RKO (cell line): ENCODE measurements at places on chromosomes 7 and 10.
A peak's percentile ranks its signal among the peaks of the same experiment; 100 is the strongest.

DNA sequence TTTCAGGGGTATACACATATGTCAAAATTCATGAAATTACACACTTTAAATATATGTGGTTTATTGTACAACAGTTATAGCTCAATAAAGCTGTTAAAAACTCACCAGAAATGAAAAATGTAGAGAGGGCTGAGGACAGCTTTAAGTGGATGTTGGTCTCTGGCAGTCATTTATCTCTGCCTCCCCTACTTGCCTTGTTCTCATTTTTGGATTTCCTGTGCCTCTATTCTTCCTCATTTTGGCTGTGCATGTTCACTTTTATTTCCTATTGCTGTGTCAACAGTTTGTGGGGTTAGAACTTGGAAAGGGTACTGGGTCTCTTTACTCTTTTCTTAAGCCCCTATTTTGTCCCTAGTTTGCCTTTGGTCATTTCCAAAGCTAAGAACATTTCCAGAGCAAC lies 18.6 kb upstream of the MEST start:
- DNase-seq = no peak

- DNase-seq = no peak
These were observed 11.5 kb downstream of the AQP1 start for GRCh38 chr7:30923009-30923773.

DNA sequence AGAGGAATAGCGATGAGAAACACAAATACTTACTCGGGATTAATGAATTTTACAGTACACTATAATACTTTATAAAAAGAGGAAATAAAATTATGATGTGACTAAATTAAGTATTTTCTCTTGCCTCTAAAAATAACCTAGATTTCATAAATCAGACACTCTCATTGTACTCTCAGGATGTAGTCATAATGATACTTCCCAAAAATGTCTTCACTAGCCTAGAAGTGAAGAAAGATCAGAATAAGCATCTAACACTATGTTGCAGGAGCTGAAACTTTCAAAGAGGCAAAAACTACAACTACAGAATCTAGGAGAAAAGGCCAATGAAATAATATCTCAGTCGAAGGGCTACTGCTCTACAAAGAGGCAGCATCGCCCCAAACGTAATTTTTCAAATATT lies 49.4 kb downstream of the DNAJC1 start:
- no peak for DNase-seq

DNA sequence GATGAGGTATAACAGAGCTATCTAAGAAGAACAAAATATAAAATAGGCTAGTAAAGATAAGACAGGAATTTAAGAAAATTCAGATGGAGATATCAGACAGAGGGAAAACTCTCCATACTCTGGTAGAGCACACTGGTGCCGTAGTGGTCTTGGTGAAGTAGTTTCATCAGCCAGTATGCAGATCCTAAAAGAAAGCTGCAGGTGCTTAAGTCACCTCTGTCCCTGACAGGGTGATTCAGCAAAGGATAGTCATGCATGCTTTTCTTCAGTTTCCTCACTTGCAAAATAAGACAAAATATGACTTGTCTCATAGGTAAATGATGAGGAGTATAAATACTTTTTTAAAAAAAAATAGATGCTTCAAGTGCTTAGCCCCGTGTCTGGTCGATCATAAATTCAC lies 794.9 kb downstream of the TNS3 start:
- no peak for DNase-seq

GRCh38 chr7:151186640-151187408 lies at the start of gene ASB10:
Gene ASB10, minus strand, starts transcription at chr7:151187250. Its CDS starts 120 bp downstream, at chr7:151187130.
- DNase-seq = no peak

- no peak for DNase-seq
These were observed 473.9 kb upstream of the FZD8 start for GRCh38 chr10:36116040-36116439.

- DNase-seq = no peak
These were observed 26.8 kb downstream of the ADD3 start for GRCh38 chr10:110034596-110034995.

DNA sequence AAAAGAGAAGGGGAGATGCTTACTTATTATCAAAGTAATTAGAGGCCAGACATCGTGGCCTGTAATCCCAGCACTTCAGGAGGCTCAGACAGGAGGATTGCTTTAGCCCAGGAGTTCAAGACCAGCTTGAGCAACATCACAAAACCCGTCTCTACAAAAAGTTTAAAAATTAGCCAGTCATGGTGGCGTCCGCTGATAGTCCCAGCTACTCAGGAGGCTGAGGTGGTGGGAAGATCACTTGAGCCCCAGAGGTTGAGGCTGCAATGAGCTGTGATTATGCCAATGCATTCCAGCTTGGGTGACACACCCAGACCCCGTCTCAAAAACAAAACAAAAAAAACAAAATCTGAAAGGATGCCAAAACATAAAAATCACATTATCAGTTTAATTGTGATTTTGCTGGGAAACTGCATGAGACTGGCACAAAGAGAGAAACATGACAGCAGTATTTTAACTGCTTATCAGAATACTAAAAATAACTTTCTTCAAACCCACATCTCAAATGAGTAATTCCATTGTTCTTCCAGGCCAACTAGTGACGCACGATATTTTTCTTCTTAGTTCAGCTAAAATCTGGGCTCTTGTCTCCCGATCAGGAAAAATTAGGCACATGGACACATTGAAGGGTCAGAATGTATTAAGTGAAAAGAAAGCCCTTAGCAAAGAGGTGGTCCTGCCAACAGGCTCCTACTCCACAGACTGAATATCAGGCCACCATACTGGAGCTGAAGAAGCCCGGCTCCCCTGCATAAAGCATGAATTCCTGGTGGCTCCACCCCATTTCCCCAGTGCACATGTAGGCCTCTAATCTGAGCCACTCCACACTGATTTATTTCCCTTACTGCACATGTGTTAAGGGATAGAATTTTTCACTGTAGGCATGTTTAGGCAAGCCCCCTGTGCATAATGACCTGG lies 9.6 kb upstream of the CCM2 start:
- DNase-seq = no peak

GRCh38 chr10:131722121-131722520 lies 178.7 kb upstream of the PPP2R2D start:
- no peak for DNase-seq

- DNase-seq = no peak
These were observed 139.0 kb upstream of the FZD8 start for GRCh38 chr10:35780970-35781642.

GRCh38 chr7:20597339-20597738 lies 18.1 kb upstream of the ABCB5 start:
- DNase-seq = no peak

GRCh38 chr7:41005374-41005901 lies 697.5 kb downstream of the INHBA start:
- DNase-seq = no peak

- peak; percentile 56 for DNase-seq
These were observed 50.9 kb downstream of the TPK1 start for GRCh38 chr7:144784943-144785342.

DNA sequence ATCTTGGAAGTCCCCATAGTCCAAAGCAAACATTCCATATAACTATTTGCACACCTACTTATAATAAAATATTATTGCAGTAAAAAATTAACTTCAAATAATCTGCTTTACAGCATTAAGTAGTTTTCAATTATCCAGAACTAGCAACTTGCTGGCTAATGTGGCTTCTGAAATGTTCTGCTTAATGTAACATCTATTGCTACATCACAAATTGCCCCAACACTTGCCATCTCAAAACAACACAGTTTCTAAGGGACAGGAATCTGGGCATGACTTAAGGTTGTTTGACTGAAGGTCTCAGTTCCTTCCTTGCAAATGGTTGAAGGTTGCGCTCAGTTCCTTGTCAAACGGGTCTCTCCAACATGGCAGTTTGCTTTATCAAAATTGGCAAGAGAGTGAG lies 378.5 kb upstream of the SEMA3C start:
- no peak for DNase-seq

DNA sequence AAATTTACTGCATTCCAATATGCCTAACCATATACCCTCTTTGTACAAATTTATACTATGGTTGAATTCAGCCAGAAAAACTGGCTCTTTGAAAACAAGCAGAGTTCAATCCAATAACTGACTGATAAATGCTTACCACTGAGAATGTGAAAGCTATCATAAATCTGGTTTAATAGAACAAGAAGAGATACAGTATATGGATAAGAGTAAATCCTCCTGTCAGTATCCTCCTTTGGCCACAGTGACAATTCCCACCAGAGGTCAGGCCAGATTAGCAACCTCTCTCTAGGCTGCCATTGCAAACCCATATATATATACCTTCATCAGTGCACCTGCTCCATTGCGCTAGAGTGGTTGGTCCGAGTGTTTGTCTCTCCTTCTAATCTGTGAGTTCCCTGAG lies 647.2 kb downstream of the GRM8 start:
- no peak for DNase-seq

DNA sequence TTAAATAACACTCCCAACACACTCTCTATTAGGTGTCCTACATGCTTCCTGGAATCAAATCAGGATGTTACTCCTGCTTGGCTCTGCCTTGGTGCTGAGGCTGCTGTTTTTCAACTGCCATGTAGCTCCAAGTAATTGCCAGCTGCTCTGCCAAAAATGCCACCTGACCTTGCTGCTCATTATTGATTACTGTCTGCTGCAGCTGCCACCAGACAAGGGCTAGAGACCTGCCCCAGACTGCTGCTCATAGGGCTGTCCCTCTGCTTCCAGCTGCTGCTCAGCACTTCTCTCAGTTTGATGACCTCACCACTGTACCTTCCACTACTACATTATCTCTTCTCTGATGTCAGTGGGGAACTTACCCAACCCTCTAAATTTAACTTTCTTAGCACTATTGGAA lies 102.5 kb downstream of the PCLO start:
- no peak for DNase-seq

DNA sequence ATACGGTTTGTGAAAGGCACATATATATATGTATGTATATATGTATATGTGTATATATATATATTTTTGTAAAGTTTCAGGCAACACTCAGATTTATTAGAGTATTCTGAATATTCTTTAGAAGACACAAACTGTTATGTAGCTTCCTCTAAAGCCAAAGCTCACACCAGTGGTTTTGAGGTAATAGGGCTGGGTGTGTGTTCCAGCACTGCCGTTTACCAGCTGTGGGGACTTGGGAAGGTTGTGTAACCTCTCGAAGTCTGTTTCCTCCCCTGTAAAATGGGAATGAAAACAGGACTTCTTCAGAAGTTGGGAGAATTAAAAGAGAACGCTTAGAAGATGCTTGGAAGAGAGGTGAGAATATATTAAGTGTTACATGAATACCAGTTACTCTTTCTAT lies 94.8 kb downstream of the PRPF18 start:
- no peak for DNase-seq

DNA sequence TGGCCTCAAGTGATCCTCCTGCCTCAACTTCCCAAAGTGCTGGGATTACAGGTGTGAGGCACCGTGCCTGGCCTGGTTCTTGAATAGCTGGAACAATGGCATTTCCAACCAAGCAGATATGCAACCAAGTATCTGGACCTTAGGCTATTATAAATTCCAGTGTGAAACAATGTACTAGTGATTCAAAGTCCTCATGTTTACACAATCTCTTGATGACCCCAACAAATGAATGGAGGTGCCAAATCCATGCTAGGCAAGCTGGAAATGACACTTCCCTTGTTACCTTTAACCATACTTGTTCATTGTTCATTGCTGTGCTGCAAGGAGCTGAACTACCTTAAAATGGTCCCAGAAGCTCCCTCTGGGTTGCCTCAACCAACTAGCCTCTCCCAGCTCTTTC lies 282.2 kb upstream of the KLF14 start:
- no peak for DNase-seq

- DNase-seq = no peak
These were observed 3.9 kb downstream of the HMX3 start for GRCh38 chr10:123139521-123140163.

GRCh38 chr10:28774051-28774995 lies 97.0 kb downstream of the BAMBI start:
- no peak for DNase-seq

- no peak for DNase-seq
These were observed 10.3 kb upstream of the AGR3 start for GRCh38 chr7:16891874-16892643.

GRCh38 chr10:61975391-61975932 lies 74.0 kb downstream of the ARID5B start:
- DNase-seq = peak; percentile 23

- no peak for DNase-seq
These were observed 6.6 kb downstream of the ADGRA1 start for GRCh38 chr10:133094286-133094685.

DNA sequence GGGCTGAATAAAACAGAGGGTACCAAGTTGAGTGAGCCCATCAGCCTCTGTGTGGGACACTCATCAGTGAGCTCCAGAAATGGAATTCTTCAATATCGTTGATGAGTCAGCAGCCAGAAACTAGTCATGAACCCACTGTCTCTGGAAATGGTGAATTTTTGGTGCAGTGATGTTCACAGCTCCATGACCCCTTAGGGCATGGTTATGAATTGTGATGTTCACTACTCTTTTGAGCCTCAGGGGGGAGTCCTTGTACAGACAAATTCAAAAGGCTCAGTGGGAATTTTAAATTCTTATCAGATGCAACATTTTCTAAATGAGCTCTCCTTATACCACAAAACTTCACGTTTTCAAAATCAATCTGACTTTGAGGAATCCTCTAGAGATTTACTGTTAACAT lies 335.7 kb downstream of the PHTF2 start:
- DNase-seq = peak; percentile 70

- DNase-seq = no peak
These were observed 91.5 kb downstream of the FAM53B start for GRCh38 chr10:124652701-124653100.

DNA sequence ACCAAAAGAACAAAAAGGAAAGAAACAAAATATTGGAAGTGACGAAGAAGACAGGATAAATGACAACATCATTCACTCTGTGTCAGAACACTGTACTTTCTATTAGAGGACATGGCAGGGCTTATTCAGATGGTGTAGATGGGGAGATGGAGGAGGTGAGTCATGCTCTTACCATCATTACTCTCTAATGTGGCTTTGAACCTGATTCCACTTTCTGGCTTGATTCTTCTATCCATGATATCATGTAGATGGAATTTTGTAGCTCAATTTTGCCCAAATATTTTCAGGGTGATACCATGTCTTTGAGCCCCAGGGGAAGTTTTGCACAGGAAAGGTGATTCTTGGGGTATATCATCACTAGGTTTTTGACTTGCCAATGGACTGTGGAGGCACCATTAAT lies 91.7 kb downstream of the CFAP58 start:
- DNase-seq = peak; percentile 37
